ENCODE measurements at places on chromosomes 5 and 9.

GRCh38 chr5:151862811-151863472 lies 61.7 kb downstream of the GLRA1 start:
- no peak for DNase-seq

DNA sequence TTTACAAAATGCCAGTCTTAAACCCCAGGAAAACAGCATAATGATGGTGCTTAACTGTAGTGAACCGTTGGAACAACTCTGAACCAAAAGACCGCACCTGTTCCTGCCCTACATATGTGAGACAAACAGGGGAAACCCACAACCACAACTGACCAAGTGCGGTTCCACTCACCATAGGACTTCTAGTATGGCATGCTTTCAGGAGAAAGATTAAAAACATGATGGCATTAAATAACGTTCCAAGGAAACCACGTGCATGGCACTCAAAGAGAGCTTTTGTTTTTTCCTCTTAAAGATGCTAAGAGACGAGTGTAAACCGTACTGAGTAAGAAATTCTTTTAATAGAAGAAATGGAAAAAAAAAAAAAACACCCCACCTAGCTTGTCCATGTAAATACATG lies 119.8 kb downstream of the SSBP2 start:
- DNase-seq: no peak

GRCh38 chr5:147234825-147235635 lies at the start of gene STK32A:
Gene STK32A (plus strand): TSS chr5:147235026. CDS start chr5:147239635, 4,609 bp downstream.
- DNase-seq: peak; percentile 20

DNA sequence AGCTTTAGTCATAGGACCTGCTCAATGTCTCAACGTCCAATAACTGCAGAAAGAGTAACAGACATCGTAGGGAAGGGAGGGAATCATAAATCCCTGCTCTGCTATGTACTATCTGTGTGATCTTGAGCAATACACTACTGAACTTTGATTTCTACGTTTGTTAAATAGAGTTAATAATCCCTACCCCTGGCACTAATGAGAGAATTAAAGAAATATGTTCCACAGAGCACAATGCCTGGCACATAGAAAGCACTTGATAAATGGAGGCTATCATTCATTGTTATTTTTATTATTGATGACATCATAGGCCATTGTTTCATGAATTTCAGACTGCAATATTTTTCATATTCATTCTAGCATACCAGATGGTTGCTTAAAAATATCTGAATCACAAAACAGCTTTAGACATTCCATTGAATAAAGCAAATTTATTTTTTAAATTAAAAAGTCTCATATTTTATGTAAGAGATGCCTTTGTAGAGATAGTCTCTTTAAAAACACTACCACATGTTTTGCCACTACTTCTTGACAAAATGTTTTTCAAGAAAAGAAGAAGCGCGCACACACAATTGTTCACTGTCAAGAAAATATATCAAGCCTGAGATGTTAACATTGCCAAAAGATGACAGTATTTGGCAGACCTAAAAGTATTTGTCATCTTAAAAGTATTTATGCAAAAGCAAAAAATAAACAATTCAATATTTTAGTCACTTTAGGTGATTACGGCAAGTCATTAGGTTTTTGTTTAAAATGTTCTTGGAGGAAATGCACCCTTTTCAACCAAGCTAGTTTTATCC lies 108.5 kb downstream of the EBF1 start:
- no peak for DNase-seq

DNA sequence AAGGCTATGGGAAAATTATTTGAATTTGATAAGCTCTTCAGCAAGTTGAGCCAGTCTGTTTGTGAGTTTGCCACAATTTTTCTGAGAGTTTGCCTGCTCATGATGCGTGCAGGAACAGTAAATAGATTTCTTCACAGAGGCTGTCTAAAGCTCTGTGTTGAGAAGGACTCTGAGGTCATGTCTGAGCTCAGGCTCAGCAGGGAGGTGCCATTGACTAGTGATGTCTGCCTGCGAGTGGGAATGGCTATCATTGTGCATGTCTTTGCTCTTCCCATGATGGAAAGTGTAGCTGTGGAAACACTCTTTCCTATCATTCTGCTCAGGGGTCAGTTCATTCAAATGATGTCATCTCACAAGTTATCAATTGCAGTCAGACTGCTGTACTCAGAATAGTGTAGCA lies 142.8 kb downstream of the RASEF start:
- no peak for DNase-seq

GRCh38 chr5:120803282-120803681 lies 339.2 kb downstream of the PRR16 start:
- DNase-seq: no peak

DNA sequence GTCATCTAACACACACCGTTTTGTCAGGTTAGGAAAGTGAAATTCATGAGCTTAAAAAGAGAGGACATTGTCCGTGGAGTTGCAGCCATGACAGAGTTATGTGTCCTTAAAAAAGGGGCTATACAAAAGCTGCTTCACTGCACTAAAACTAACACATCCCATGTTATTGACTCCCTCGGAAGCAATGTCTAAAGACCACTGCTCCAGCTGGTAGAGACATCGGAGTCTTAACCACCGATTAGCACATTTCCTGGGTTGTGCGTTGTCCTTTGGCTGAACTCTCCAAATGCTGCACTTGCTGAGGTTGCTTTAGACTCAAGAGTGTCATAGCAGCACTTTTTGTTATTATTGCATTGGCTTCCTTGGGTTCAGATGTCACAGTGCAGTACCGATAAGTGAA lies 128.3 kb upstream of the C9orf72 start:
- no peak for DNase-seq

DNA sequence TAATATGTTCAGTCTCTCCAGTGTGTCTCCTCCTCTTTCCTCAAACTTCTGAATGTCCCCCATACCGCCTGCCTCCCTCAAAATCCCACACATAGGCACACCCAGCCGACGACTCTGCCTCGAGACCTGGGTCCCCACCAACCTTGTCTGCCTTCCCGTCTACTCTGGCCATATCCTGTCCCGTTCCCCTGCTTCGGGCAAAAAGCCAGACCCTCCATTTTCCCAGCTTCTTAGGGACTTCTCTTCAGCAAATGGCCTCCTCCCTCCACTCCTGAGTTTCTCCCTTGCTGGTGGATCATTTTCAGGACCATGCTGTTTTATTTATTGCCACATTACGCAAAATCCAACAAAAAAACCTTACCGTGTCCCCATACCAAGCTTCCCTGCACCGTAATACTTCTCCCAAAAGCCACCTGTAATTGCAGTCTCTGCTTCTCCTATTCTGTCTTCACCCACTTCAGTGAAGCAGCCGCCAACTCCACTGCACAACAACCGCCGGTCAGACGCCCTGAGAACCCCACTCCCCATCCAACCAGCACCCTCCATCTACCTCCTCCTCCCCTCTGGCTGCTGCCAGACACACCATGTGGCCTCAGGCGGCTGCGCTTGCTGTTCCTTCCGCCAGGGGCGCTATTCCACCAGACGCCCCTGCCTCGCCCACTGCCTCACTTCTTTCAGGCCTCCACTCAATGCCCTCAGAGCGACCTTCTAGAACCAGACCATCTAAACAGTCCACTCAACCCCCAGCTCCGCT lies 117.0 kb downstream of the TRPM6 start:
- no peak for DNase-seq

DNA sequence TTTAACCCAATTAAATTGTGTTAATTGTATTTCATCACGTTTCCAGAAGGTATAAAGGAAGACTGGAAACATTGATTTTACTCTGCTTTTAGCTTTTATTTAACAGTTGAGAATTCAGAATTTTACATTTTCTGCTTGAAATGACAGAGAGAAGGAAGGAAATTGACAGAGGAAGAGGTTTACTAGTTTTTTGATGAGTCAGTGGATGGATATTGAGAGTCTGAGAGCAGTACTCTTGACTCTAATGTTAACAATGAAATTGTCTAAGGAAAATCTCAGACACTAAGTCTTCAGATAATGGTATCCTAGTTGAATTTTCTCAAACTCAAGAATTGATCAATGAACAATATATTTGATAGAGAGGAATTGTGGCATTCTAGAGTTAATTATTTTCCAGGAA lies 60.6 kb downstream of the IPO11 start:
- DNase-seq: no peak

- peak; percentile 36 for DNase-seq
These were observed 192.5 kb downstream of the CD180 start for GRCh38 chr5:67003935-67004729.

DNA sequence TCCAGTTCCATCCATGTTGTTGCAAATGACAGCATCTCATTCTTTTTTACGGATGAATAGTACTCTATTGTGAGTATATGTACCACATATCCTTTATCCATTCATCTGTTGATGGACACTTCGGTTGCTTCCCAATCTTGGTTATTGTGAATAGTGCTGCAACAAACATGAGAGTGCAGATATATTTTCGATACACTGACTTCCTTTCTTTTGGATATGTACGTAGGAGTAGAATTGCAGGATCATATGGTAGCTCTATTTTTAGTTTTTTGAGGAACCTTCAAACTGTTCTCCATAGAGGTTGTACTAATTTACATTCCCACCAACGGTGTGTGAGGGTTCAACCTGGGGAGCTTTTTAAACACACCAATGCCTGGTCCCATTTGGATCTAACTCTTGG lies 22.3 kb downstream of the GALNT12 start:
- no peak for DNase-seq

DNA sequence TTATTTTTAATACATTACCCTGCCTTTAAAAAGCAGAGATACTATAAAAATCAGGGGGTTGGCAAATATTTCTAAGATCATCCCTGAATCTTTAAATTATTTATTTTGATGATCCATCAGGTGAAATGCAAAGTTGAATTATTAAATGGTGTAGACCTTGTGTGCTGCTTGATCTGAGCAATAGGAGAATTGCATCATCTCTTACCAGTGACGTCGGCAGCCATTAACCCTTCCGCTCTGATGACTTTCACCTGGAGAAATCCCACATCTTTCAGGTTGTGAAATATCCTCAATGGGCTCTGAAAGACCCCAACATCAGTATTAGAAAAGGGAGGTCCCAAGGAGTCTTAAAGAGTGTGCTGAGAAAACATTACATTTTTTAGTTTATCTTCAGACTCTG lies 270.2 kb downstream of the SLF1 start:
- no peak for DNase-seq

DNA sequence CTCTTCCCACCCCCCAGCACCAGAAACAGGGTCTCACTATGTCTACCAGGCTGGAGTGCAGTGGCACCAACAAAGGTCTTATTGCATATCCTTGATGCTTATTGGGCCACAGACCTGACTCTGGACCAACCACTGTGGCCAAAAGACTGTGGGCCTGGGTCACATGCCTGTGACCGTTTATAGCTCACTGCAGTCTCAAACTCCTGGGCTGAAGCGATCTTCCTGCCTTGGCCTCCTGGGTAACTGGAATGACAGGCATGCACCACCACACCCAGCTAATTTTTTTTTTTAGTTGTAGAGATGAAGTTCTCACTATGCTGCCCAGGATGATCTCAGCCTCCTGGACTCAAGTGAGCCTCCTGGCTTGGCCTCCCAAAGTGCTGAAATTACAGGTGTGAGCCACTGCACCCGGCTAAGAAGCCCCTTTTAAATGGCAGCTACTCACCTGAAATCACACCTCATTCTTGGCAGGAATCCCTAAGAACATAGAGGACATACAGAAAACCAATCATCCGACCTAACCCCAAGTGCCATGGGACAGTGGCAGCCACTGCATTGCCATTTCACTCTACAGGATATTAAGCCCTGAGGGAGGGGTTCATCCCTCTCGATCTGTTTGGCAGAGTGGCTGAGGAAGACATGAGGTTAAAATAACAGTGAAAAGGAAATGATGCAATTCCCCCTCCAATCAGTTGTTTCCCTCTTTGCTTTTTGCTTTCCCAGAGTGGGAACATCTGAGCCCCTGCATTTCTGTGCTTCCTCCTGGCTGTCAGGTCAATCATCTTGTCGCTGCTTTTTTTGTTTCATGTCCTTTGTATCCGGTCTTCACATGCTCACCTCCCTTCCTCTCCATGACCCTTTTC lies 74.6 kb downstream of the LRRC70 start:
- no peak for DNase-seq

DNA sequence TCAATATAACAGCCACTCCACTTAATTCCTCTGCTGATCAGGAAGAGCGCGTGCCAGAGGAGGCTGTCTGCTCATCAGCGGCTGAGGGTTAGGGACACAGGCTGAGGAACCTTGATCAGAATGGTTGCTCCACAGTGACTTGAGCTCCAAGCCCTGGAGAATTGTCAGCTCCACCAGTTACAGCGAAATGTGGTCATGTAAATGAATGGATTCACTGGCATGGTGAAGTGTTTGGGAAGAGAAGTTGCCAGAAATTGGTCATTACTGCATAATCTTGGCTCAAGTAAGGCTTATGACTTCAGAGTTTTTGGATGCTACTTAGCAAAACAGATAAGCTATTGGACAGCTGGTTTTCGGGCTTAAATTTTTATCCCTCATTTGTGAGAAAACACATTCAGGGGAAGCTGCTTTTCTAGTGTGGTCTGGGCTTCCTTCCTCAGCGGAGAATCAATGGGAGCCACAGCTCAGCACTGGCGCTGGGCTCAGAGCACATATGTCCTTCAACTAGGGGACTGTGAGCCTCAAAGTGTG lies 65.0 kb downstream of the PRRT1B start:
- DNase-seq: no peak

- DNase-seq: no peak
These were observed 21.1 kb downstream of the CARTPT start for GRCh38 chr5:71740015-71740753.

- DNase-seq: no peak
These were observed 541.4 kb downstream of the CSNK1G3 start for GRCh38 chr5:124053340-124053739.

GRCh38 chr9:79107911-79108676 lies 463.7 kb upstream of the TLE4 start:
- no peak for DNase-seq

DNA sequence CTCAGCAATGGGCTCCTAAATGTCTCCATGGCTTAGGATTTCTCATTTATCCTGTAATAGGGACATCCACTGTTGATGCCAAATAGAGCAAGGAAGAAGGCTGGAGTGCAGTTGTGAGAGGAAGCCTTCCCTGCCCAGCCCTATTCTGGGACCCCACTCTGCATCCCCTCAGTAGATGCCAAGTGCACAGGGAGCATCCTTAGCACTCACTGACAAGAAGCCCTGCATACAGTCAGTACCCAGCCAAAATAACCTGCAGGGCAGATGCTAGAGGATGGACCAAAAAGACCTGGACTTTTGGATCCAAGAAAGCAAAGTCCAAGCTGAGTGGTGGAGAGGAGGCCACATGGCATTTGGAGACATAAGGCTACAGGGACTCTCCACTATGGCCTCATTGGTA lies 113.5 kb upstream of the SPOCK1 start:
- no peak for DNase-seq

- DNase-seq: no peak
These were observed 108.7 kb downstream of the RGS3 start for GRCh38 chr9:113572076-113572861.

- DNase-seq: no peak
These were observed 41.8 kb downstream of the KLHL3 start for GRCh38 chr5:137693951-137694721.

- DNase-seq: no peak
These were observed 7.9 kb downstream of the TRMT10B start for GRCh38 chr9:37761511-37761910.

Measured in NCI-H524 treated with DMSO at 0.1 percent for 48 hours (cell line).